Endothelial cell of umbilical vein (primary cell): ENCODE measurements at places on chromosomes 7 and 10. TPM values are rescaled to one million over a fixed set of nuclear protein-coding genes. Genes with fewer than 3 reads are reported as not detected.

DNA sequence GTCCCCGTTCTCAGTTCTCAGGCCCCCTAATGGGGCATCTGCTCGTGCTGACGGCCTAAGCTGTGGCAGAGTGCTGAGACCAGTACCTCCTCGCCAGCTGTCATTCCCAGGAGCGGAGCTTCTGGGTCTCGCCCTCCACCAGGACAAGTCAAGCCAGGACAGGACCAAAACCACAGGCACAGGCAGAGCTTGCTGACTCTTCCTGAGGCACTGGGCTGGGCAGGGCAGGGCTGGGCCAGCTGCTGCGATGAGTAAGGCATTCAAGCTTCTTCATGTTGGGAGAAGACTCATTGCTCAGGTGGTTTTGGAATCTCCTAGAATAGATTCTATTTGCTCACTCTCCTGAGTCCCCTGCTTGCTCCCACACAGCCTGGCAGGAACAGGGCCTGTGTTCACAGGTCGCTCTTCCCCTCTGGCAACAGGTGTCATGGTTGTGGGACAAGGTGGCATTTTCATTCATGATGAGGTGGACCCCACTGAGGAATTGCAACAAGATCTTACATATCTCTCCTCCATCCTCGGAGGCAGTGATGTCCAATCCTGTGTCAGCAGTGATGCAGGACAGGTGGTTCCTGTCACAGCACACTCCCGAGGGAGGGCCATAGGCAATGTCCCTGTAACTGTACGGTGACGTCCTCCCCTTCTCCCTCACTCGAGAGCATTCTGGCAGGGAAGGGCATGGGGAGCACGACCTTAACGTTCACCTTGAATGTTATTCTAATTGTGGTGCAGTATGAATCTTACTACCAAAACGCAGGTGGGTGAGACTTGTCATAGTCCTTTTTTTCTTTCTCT, 17.0 kb upstream of the SH3PXD2A start:
- no peak for DNase-seq

DNA sequence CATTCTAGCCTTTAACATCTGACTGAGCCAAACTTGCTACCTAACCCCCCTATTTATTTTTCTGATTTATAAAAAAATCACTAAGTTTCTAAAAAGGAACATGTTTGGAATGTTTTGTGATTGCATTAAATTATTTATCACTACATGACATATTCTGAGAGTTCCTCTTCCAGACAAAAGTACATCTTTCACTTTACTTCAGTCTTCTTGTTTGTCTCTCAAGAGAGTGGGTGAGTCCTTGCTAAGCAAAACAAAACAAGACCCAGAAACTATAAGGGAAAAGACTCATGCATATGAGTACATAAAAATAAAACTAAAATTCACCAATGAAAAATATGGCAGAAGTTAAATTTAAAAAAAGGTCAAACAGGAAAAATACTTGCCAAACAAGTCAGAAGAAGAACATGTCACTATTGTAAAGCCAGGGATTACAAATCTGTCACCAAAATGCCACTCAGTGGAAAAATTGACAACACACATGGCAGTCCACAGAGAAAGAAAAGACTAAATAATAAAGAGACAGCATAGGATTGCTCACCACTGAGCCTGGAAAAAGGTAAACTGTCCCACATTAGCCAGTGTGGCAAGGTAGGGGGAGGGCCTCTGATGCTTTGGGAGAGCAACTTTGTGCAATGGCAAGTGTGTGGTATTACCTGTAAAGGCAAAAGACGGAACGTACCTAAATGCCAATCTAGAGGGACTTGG, 166.7 kb upstream of the ZNF32 start:
- no peak for DNase-seq

- DNase-seq, result no peak
Measured at GRCh38 chr7:4057289-4057616, 624.8 kb upstream of the FOXK1 start.

DNA sequence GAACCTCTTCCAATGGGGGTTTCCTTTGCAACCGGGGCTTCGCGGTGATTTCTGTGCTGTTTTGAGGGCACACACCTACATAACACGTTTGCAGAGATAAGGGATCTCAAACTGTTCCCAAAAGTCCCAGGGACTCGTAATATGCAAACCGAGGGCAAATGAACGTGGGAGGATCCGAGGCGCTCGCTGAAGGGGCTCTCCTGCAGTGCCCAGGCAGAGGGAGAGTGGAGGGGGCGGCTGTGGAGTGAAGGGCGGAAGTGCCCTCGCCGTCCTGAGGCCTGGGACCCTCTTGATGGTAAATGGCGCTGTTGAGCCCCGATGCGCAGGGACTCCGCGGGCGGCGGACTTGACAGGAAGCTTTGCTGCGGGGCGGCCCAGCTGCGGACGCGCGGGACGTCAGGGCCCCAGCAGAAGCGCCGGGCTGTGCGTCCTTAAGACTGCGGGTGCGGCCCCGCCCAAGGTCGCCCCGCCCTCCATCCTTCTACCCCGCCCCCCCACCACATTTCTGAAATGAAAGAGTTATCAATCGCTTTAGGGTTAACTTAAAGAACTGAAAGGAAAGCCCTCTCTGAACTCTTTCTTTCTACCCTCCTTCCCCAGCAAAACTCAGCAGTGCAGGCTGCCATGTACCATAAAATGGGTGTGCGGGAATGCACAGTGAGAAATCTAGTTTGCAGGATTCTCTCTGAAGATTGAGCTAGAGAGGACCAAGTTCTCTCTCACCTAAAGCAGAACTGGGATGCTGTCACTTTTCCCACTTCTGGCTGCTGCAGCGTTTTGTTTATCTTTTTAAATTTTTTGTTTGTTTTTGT, 151.8 kb upstream of the YAE1 start:
- DNase-seq, result peak; percentile 26

PNLIPRP2 gene
- not detected in 2 replicates for total RNA-seq

DNA sequence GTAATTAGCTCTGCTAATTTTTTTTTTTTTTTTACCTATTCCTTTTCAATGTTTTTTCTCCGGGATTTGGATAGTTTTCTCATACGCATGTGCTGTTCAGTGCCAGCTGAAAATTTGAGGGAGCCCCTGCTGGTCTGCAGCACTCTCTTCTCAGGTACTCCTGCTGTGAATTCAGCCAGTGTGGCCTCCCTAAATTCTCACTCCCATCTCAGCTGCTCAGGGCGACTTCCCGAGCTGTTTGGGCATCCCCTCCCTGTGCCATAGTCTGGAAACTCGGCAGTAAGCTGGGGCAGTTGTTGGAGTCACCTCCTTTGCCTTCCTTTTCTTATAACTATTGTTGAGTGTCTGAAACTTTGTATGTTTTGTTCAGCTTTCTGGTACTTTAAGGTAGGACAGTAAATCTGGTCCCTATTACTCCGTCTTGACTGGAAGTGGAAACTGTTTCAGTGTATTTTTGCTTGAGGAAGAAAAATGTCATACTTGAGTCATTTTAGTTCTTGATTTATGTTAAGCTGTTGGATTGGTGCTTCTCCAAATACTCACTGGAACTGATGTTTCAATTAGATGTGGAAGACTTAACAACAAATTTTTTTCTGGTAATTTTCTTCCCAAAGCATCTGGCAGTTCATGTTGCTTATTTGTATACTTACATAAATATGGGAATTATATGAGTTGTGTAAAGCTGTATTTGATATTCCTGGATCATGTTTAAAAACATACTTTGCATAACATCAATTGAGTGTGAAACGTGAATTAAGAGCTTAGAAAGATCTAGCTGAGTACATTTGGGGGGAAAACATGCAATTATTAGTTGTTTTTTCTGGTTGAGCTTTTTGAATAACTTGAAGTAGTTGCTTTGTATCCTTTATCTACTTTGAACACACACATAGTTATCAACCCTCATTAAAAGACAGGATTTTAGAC, 33.7 kb downstream of the MINPP1 start:
- no peak for DNase-seq

PLEKHS1 gene
- total RNA-seq, result not detected in 2 replicates

- DNase-seq, result no peak
Measured at GRCh38 chr10:77139252-77140160, 498.1 kb downstream of the KCNMA1 start.

TRIM50 gene
- total RNA-seq, result not detected in 2 replicates

DNA sequence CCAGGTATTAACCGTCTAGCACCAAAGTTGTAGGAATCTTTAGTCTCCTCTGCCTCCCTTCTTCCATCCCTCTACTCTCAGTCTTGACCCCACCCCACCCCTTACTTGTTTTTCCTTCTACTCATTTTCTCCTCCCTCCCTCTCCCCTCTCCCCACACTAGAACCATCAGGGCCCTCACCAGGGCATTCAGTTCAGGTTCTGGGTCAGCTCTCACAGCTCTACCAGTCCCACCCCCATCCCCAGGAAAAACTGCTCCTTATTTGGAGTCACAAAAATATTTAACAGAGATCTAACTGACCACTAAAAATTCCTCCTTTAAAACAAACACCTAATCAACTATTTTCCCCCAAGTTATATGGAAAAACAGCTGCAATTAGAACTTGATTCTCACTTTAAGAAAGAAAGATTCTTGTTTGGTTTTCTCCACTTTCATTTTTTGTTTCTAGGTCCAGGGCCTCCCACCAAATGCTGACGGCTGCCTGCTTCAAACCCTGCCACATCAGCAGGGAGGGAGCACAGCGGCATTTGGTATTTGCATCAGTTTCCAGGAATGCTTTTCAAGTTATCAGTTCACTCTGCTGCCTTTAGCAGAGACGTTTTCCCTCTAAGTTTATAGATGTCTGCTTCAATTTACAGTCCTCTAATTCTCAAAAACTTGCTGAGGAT, 2.8 kb upstream of the COL1A2 start:
- DNase-seq, result no peak

- peak; percentile 71 for DNase-seq
Measured at GRCh38 chr10:6416892-6417512, 163.1 kb downstream of the PRKCQ start.

DNA sequence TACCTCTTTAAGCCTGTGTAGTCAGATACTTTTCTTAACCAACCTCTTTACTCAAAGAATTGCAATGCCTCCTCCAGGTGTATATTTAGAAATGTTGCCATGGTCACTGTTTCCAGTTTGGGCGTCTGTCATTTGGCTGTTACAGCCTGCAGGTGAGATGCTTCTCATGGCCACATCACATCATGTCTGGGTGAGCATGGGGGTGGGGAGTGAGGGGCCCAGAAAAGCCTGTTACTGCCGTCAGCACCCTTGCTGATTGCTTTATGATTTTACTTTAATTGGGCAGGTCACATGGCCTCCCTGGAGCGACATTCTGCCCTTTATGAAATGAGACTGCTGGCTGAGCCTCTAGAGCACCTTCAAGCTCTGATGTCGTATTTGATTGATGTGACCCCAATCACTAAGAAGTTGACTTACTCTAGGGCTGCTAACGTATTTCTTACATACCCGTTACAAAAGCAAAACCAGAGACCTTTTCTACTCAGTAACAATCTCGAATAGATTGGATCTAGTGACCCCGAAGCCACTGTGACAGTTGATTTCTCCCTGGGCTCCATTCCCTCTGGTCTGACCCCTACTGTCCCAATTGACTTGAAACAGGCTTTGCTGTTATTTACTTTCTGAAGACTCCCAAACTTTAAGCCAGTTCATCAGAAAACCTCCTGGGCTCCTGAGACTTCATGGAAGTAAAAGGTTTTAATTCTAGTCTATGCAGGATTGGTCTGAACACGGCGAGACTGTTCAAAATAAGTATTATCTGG, 60.7 kb downstream of the OTUD1 start:
- DNase-seq, result no peak

DNA sequence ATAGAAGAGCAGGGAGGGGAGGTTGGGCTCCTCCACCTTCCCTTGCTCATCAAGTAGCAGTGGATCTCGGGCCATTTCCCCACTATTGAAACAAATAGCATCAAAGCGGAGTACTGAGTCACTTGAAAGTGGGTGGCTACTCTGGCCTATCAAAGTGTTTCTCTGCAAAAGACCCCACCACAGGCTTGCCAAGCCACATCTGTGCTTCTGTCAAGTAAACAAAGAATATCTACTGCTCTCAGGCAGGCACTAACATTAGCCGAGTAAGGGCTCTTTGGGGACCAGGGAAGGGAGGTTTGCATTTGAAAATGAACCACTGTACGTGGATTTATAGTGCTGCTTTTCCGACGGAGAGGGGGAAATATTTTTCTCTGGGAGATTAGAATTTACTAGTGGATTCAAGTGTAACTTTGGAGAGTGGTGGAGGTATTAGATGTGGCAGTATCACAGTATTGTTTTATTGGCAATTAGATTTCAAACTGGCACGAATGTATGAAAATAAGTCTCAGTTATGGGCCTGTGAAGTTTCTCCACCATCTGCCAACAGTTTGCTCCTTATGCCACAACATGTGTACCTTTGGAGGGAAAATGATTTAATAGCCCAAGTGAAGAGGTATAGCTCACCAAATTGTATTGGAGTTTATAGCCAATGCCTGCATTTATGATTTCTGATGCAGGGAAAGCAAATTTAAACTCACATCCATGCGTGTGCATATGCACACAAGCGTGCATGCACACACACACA, 97.5 kb downstream of the RPS24 start:
- DNase-seq, result no peak

GRCh38 chr10:90047243-90047729, 345.9 kb downstream of the KIF20B start:
- DNase-seq, result no peak

DNA sequence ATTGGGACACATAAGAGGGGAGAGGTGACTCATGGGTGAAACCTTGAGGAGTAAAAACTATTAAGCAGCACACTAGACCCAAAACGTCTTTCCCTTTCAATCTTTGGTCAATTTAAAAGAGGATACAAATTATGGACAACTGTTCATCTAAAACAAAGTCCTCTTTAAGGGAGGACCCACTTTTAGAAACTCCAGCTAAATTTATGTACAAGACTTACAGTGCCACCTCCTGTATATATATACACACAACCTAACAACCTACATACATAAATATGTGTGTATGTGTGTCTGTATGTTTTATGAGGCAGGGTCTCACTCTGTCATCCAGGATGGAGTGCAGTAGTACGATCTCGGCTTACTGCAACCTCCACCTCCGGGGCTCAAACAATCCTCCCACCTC, 18.1 kb upstream of the ZC3HAV1 start:
- DNase-seq, result peak; percentile 23

TMEM184A gene
- total RNA-seq, result not detected in 2 replicates
